ENCODE measurements at places on chromosomes 12 and 14. TPM values are rescaled to one million over a fixed set of nuclear protein-coding genes. Genes with fewer than 3 reads are reported as not detected.

KRT77 gene
- polyA plus RNA-seq: 0.01 TPM

TCL1A gene
- not detected for polyA plus RNA-seq

ATN1 gene
- 119 TPM for polyA plus RNA-seq

FERMT2 gene
- polyA plus RNA-seq: 159 TPM
